ENCODE measurements at places on chromosomes 5 and 9.

GRCh38 chr9:113695440-113695851 is 180.7 kb upstream of the ZNF618 start:
- DNase-seq = no peak

- DNase-seq = no peak
These were observed 58.5 kb downstream of the KCNIP1 start for GRCh38 chr5:170562166-170562874.

DNA sequence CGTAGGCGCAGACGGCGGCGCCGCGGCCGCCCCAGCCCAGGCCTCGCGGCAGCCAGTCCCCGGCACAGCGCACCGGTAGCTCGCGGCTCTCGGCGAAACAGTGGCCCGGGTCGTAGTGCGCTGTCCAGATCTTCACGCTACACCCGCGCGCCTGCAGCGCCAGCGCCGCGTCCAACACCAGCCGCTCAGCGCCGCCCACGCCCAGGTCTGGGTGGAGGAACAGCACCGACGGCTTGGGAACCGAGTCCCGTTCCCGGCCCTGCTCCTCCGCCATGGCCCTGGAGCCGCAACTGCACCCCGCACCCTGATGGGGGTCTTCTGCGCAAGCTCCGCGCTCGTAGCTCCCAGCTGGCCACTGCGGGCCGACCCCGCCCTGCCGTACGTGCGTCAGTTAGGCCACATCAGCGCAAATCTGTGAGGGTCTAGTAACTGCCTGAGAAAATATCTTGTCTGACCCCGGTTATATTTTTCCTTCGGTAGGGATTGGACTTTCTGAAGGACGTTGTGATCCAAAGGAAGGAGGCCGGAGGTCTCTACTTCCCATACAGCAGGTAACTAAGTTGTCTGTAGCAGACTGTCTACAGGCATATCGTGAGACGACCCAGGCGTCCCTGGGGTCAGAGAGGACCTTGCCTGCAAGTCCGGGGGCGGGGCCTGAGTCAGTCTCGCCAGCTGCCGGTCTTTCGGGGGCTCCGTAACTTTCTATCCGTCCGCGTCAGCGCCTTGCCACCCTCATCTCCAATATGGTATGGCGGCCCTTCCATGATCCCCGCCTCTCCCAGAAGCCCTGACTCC is at the start of the genes ALG2 and SEC61B:
ALG2 (minus strand) TSS at position 322 of the 795 bp plus-strand sequence; CDS start at position 274, 48 bp downstream.
SEC61B (plus strand) TSS at position 662 of the 795 bp plus-strand sequence; CDS start at position 744, 82 bp downstream.
- peak; percentile 78 for DNase-seq

GRCh38 chr5:79518718-79519117 is 4.8 kb upstream of the HOMER1 start:
- no peak for DNase-seq

GRCh38 chr9:134301387-134302129 is 24.7 kb upstream of the RXRA start:
- DNase-seq = no peak

GRCh38 chr5:157719245-157719644 is 12.0 kb upstream of the THG1L start:
- DNase-seq = no peak

DNA sequence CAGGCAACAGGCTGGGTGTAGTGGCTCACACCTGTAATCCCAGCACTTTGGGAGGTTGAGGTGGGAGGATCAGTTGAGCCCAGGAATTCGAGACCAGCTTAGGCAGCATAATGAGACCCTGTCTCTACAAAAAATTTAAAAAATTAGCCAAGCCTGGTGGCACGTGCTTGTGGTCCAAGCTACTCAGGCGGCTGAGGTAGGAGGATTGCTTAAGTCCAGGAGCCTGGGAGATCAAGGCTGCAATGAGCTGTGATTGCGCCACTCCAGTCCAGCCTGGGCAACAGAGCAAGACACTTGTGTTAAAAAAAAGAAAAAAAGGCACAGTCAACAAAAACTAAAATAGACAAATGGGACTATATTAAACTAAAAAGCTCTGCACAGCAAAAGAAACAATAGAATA is 29.3 kb downstream of the ATP6V0E1 start:
- DNase-seq = no peak

DNA sequence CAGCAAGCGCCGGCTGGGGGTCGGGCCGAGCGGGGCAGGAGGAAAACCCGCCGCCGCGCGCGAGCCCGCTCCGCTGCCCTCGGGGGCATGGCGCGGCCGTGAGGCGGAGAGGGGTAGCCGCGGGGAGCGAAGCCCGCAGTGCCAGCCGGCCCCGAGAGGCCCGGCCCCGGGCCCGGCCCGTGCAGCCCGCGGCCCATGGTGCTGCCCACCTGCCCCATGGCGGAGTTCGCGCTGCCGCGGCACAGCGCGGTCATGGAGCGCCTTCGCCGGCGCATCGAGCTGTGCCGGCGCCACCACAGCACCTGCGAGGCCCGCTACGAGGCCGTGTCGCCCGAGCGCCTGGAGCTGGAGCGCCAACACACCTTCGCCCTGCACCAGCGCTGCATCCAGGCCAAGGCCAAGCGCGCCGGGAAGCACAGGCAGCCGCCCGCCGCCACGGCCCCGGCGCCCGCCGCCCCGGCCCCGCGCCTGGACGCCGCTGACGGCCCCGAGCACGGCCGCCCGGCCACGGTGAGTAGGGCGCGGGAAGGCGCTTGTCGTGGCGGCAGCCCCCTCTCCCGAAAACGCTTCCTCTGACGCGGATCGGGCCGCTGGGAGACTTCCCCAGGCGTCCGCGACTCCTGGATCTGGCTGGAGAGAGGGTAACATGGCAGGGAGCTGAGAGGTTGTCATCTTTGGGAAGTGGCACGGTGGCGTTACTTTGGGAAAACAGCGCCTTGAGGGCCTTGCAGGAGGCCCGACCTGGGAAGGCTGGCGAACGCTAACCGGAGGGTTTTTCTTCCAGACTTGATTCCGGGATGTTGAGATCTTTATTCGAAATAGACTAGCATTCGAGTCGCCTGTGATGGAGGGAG is 523 bp downstream of the MAML1 start:
- DNase-seq = peak; percentile 49

- no peak for DNase-seq
These were observed 157.5 kb downstream of the COMMD10 start for GRCh38 chr5:116242343-116242742.

GRCh38 chr9:70470050-70471015 is 55.9 kb upstream of the KLF9 start:
- DNase-seq = no peak

DNA sequence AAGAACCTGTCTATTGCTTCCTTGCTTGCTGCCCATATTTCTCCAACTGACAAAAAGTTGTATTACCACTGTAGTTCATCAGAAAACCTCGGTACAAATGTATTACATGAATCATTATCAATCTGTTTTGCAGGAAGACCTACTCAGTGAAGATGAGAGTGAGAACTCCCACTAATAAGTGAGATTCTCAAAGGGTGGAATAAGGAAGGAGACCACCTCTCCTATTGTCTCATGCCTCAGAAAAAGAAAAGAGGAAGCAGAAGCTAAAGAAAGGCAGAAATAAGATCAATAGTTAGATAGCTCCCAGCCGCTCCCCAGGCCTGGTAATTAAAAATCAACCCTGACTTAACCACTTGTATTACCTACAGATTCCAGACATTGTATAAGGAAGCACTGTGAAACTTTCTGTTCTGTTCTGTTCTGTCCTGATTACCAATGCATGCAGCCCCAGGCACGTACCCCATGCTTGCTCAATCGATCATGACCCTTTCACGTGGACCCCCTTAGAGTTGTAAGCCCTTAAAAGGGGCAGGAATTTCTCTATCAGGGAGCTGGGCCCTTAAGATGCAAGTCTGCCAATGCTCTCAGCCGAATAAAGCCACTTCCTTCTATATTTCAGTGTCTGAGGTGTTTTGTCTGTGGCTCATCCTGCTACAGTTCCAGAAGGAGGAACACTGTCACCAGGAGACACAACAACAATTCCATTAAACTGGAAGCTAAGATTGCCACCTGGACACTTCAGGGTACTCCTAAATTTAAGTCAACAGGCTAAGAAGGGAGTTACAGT is 152.5 kb upstream of the COX7C start:
- no peak for DNase-seq

DNA sequence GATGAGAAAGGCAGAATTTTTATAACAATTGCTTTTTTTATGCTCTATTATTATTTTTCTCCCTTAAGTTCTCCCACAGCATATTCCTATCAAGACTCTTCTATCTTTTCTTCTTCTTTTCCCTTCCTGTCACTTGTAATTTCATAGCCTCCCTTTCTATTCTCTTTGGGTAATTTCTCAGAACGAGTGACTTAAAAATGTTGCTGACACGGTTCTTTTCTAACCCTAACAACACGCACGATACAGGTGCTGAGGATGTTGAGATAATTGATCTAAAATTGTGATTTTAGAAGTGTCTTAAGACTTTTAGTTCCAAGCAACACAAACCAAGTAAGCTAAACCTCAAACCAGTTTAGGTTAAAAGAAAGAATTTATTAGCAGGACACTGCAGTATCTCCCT is 105.9 kb downstream of the RASGRF2 start:
- no peak for DNase-seq

GRCh38 chr9:115335439-115335838 is 217.5 kb upstream of the TNC start:
- no peak for DNase-seq

- DNase-seq = no peak
These were observed 3.0 kb downstream of the SPIN1 start for GRCh38 chr9:88391236-88391635.

DNA sequence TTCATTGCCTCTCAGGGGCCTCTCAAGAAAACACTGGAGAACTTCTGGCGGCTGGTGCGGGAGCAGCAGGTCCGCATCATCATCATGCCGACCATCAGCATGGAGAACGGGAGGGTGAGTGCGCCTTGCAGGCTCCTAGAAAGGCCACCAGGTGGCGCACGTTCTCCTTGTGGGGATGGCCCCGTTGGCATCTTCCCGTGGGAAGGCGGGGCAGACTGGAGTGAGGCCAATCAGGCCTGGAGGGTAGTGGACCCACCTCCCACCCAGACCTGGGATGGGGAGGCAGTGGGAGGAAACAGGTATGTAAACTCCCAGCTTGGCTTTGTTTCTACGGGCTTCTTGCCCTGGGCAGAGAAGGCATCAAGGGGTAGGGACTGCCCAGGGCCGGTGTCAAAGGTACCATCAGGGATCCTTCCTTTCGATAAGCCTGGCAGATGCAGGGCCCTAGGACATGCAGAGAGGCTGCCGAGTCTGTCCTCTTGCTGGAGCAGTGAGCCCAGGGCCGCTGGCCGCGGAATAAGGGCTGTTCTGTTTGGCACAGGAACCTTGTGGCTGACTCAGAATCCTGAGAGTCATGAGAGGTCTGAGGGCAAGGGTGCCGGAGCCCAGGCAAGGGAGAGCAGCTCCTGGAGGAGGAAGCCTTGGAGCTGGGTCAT is 18.9 kb upstream of the SPTLC1 start:
- DNase-seq = peak; percentile 55

GRCh38 chr5:10157085-10157669 is 92.5 kb downstream of the ATPSCKMT start:
- DNase-seq = no peak

DNA sequence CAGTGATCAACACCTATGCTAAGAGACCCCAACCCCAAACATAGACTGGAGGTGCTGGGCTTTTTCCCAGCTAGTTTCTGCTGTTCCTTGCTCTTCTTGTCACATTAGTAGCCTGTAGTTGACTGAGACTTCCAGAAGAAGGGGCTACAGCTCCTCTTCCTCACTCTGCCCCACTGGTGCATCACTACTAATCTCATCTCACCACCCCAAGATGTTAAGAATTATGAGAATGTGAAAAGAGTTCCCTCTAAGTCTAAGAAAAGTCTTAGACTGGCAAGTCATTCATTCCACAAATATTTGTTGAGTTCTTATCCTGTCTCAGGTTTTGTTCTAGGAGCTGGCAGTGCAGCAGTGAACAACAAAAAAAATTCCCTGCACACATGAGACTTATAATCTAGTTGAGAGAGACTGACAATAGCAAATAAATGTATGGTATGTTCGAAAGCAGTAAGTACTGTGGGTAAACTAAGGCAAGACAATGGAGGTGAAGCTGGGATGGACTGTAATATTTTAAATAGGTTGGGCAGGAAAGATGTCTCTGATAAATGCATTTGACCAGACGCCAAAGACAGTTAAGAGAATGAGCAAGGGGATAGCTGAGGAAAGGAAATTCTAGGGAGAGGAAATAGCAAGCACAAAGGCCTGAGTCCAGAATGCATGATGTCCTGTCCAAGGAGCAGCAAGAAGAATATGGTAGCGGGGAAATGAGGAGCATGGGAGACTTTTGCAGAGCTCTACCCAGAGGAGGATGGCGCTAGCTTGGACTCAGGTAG is 92.3 kb downstream of the PTCD2 start:
- no peak for DNase-seq

- DNase-seq = no peak
These were observed 8.7 kb upstream of the DOLPP1 start for GRCh38 chr9:129072171-129072570.

DNA sequence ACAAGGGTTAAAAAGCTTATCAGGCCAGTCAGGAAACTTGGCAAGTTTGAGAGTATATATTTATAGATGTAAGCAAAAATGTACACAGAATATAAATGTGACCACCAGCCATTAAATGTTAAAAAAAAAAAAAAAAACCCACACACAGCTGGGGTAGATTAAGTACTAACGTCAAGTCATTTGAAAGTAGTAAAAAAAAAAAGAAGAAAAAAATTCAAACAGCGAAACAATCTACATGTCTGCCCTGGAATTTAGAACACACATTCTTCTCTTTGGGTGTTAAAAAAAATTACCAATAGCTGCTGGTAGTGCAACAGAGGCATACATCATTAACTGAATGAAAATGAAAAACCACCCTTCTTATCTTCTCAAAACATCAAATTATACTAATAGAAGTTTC is 269.7 kb downstream of the MLLT3 start:
- DNase-seq = no peak

- no peak for DNase-seq
These were observed 735.3 kb upstream of the ZNF608 start for GRCh38 chr5:125481506-125482465.

DNA sequence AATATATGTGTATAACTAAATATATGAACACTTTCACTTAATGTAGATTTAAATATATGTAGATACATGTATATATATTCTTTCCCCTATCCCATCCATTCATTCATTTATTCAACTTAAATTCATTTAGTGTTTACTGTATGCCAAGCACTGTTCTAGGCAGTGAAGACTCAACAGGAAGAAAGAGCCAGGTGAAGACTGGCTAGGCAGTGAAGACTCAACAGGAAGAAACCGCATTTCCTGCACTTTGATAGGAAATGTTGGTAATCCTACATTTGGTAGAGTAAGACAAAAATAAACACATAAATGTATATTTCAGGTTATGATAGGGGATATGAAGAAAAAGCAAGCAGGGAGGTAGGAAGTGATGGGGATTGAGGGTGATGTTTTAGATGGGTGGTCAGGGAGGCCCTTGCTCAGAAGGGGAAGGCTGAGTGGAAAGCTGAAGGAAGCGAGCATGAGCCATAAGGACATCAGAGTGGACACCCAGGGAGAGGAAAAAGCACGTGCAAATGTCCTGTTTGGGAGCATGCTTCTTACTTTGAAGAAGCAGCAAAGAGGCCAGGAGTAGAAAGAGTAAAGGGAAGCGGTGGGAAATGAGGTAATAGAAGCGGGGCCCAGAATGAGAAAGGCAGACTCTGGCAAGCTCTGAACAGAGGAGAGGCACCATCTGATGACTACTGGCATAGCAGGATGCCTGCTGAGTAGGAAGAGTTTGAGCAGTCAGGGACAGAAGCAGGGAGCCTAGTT is 227.8 kb upstream of the MAP3K1 start:
- DNase-seq = no peak

- peak; percentile 10 for DNase-seq
These were observed 11.4 kb downstream of the MTAP start for GRCh38 chr9:21813575-21814473.

- DNase-seq = no peak
These were observed 41.1 kb upstream of the PLEKHG4B start for GRCh38 chr5:50724-51499.
